ENCODE measurements at places on chromosomes 16 and 17.

GRCh38 chr16:2243031-2243528, 6.8 kb downstream of the DNASE1L2 start:
- DNase-seq, result no peak

DNA sequence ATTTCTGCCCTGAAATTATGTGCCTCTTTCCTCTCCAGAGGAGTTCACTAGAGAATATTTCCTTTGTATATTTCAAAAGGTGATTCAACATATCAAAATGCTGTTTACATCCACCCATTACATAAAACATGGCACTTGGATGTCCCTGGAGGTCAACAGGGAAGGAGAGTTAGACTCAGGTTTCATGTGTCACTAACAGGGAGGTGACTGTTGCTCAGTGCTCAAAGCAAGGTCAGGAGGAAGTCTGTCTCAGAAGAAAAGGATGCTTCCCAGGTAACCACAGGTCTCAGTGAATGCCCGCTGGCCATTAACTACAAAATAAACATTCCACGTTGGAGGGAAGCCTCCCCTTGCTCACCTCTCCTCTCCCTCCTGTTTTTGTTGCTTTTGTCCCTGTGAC, 198.6 kb downstream of the AXIN2 start:
- DNase-seq, result no peak

DNA sequence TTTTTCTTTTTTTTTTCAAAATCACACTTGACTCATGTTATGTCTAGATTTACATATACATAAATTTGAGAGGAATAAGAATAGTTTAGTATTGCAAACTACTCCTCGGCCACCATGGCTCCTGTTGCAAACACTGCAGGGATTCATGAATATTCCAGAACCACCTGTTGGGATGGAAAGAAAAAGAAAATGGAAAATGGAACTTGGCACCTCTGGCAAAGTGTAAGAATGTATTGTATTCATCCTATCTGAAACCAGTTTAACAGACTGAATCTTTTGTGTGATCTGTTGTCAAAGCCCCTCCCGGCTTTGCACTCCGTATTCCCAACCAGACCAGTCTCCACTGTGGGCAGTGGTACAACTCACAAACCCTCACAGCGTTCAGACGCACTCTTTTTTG, 124.4 kb downstream of the SPECC1 start:
- DNase-seq, result no peak

- no peak for DNase-seq
Measured at GRCh38 chr17:2797637-2798036, 1.4 kb downstream of the RAP1GAP2 start.

DNA sequence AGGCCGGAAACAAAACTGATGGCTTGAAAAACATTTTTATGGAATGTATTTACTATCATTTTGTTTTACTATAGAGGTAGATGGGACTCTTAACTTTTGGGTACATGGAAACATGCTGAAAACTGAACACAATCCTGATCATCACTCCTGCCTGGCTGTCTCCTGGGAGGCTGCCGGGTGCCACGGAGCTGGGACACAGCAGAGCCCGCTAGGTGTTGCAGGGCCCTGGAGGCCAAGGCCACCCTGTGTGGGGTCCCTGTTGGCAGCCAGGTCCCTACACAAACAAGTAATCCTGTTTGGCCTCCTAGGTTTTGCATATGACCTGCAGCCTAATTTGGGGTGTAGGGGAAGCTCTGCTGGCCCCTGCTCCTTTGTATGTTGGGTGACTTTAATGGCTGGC, 17.5 kb downstream of the PLD6 start:
- DNase-seq, result no peak

- DNase-seq, result no peak
Measured at GRCh38 chr16:70255574-70255973, 3.8 kb upstream of the EXOSC6 start.

DNA sequence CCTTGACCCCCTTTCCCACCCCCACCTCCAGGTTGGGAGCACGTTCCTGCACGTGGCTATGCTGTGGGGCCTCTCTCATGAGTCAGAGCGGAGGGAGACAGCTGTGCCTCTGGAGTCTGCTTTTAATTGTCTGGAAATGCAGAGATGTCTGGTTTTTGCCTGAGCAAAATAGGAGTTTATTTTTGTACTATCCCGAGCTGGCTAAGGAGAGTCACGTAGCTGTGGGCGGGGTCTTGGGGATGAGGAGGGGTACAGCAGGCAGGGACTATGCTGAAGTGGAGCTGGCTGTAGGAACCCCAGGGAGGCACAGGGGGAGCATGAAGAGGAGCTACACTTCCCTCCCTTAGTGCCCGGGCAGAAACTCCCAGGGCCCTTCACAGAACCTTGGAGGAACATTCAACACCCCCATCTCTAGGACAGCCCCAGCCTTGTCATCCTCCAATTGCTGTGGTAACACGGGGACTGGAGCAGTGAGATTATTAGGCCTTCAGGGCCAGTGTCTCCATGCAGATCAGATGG, 44.7 kb upstream of the LGALS9 start:
- no peak for DNase-seq

DNA sequence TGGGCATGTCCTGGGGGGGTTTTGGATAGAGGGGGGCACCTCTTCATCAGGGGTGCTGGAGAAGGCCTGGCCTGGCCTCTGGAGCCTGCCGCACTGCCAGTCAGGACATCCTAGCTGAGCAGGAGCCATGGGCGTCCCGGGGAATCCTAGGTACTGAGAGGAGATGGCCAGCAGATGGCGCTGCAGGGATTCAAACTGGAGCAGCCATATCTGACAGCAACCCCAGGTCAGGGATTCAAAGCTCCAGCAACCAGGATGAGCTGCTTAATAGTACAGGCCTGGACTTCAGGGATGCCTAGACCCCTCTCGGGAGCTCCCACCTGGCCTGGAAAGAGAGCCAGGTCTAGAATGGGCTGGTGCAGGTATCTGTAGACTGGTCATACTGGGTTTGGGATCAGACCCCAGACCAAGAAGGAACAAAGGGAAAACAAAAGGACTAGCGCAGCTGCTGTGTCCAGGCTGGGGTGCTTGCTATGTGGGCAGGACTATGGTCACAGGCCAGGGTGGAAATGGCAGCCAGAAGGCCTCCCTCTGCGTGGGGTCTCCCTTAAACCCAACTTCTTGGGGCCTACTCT, 306.9 kb upstream of the RBFOX1 start:
- no peak for DNase-seq

DNA sequence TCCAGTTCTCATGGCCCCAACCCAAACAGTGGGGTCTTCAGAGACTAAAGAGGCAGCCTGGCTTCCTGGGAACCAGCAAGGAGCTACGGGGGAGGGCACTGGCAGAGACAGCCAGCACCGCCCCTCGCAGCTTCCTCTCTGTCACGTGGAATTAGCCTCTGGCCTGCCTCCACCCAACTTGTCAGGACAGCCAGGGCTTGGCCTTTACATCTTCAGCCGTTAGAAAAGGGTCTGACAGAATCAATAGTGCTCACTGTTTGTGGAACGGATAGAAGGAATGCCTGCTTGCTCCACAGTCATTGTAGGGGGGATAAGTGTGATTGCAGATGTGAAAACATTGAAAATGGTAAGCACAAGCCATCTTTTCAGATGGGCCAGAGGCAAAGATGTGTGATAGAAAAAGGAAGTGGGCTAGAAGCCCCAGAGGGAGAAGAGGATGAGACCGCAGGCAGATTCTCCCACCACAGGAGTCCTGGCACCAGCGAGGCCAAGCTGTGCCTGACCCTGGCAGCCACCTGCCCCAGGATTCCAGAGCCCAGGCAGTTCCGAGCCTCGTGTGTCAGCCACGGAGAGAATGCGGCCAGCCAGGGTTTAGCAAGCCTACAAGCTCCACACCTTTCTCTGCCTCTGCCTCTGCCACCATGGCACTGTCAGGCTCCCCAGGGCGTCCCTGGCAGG, 18.6 kb downstream of the GRIN2C start:
- no peak for DNase-seq

- no peak for DNase-seq
Measured at GRCh38 chr17:68368387-68368786, 77.1 kb downstream of the ARSG start.

DNA sequence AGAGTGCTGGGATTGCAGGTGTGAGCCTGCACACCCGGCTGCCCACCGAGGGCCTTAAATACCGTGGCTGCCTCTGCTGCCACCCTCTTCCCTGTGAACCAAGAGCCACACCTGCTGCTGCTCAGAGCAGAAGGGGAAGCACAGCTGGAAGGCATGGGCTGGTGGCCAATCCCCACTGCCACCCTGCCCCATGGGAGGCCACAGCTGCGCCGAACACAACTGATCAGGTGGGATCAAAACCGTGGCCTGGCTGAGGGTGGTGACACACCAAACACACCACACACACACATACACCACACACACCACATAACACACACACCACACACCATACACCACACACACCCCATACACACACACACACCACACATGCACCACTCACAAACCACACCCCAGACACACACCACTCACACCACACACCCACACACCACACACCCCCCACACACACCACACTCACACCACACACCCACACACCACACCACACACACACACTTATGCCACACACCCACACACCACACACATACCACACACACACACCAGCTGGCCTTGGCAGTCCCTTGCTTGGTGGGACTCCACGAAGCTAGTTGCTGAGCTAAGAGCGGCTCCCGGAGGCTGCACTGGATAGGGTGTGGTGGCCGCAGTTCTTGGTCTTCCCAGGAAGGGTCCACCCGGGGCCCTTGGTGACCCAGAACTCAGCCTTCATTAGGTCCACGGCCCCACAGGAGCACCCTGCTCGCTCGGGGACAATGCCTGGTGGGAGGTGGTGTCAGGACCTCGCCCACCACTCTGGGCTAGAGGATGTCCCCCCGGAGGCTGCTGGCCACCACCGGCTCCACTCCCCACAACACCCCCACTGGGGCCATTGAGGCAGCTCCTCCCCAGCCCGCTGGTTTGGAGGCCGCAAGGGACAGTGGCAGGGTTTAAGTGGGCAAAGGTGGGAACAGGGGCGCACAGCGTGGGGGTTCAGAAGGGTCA, 14.9 kb downstream of the CEP131 start:
- no peak for DNase-seq

- DNase-seq, result no peak
Measured at GRCh38 chr17:77894126-77894956, 64.2 kb upstream of the TNRC6C start.

DNA sequence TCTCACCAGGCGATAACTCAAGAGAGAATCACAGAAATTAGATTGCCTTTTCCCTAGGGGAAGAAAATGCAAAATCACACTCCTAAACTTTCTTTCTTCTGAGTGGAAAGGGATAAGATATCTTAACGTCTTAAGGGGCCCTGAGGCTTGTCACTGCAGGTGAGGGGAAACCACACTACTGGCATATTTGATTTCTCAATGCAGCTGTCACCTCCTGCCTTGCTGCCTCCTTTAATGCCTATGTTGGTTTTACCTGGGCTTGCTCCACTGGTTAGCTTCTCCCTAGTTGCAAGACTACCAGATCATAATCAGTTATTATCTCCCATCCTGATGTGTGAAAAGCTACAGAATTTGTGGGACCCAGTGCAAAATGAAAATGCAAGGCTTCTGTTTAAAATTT, 4.5 kb upstream of the HERPUD1 start:
- DNase-seq, result no peak

DNA sequence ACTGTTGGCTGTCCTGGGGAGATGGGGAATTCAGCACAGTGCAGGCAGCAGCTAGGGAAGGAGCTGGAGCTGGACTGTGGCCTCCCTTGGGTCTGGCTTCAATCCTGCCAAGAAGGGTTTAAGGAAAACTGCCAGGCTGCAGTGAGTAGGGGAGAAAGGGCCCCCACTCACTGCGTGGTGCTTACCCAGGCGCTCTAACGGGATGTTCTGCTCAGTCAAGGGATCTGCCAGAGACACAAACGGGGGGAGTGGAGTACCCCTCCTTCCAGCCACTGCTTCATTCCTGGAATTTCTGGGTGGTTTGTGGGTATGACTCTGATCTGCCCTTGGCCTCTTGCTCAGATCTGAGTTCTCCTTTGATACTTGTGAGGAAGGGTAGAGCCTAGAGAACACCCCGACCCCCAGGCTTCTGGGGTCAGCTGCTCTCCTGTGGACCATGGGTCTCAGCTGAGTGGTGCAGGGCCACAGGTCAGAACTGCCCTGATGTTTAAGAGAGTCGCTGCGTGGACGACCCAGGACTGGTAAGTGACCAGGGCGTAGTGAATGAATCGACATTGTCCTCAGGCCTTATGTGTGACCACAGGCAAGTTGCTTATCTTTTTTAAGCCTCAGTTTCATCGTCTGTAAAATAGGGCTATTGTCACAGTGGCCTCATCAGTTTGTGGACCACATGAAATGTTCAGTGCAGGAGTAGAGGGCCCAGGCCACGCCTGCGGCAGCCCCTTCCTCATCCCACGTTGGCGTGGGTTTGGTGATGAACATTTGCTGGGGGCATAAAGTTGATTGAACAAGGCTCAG, 9.6 kb downstream of the CRISPLD2 start:
- DNase-seq, result no peak

GRCh38 chr16:47375423-47375822, 85.4 kb downstream of the ITFG1 start:
- no peak for DNase-seq

GRCh38 chr17:4309897-4310296, 46.1 kb upstream of the ANKFY1 start:
- DNase-seq, result no peak

GRCh38 chr17:44904001-44904984, 5.0 kb upstream of the EFTUD2 start:
- no peak for DNase-seq

GRCh38 chr17:28925912-28926365, 23.1 kb upstream of the DHRS13 start:
- no peak for DNase-seq

DNA sequence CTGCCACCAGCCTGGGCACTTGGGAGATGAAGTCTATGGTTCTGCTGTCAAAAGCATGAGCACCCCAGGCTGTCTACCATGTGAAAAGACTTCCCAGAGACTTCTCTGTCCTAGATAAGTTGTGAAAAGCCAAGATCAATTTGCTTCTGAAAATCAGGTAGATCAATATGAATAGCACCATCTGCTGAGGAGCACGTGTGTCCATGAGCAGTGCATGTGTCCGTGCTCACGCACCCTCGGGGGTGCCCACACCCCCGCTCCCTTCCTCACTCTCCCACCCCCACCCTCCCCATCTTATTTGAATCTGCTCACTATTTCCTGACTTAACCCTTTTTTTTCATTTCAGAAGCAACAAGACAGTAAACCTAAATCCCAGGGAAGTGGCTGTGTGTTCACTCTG, 238.3 kb upstream of the SDK2 start:
- DNase-seq, result no peak

DNA sequence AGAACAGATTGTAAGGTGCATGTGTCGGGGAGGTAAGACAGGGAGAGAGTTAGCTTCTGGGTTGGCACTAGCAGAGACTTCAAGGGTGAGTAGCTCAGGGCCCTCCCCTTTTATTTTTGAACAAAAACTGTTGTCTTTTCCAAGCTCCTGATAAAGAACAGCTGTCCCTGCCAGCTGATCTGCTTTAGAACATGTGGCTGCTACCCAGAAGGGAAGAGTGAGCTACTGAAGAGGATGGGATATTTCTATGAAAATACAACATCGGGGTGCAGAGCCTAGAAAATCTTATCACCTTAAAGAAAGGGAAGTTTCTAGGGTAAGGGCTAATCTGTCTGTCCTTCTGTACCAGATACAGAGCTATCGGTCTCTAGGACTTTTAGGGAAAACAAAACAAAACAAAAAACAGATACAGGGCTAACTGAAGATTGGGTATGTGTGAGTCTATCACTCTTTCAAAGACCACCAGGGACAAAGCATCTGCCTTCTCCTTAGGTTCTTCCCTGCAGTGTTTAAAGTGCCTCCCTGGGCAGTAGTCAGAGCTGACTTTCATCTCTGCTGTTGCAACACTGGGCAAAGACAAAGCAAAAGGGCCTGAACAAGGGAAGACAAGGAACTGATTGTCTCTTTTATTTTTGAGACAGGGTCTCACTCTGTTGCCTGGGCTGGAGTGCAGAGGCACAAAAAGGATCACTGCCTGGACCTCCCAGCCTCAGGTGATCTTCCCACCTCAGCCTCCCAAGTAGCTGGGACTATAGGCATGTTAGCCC, 5.0 kb upstream of the DHRS13 start:
- DNase-seq, result no peak
